ENCODE measurements at places on chromosomes 16 and 17. TPM values are rescaled to one million over a fixed set of nuclear protein-coding genes. Genes with fewer than 3 reads are reported as not detected.
A peak's percentile ranks its signal among the peaks of the same experiment; 100 is the strongest.

Gene RPRML
- total RNA-seq = not detected

Gene NTHL1
- total RNA-seq = 2.9 TPM

Gene CORO6
- 3.3 TPM for total RNA-seq

DNA sequence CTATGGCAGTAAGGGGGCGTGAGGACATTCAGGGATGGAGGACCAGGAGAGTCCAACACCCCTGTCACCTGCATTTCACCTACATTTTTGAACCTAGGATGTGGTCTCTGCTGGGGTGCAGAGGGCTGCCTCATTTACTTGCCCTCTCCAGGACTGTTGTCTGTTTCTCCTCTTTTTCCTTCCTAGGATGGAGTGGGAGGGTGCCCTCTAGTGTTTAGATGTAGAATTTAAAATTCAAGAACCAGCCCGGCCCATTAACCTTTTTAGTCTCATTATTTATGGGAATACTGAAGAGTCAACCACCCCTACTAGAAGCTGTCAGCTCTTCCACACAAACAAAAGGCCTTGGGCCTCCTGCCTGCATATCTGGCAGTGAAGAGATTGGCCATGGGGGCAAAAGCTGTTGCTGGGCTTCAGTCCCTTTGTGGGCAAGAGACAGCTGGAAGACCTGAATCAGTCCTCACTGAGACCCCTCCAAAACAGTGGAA lies 2.5 kb upstream of the STARD3 start:
- DNase-seq = no peak

DNA sequence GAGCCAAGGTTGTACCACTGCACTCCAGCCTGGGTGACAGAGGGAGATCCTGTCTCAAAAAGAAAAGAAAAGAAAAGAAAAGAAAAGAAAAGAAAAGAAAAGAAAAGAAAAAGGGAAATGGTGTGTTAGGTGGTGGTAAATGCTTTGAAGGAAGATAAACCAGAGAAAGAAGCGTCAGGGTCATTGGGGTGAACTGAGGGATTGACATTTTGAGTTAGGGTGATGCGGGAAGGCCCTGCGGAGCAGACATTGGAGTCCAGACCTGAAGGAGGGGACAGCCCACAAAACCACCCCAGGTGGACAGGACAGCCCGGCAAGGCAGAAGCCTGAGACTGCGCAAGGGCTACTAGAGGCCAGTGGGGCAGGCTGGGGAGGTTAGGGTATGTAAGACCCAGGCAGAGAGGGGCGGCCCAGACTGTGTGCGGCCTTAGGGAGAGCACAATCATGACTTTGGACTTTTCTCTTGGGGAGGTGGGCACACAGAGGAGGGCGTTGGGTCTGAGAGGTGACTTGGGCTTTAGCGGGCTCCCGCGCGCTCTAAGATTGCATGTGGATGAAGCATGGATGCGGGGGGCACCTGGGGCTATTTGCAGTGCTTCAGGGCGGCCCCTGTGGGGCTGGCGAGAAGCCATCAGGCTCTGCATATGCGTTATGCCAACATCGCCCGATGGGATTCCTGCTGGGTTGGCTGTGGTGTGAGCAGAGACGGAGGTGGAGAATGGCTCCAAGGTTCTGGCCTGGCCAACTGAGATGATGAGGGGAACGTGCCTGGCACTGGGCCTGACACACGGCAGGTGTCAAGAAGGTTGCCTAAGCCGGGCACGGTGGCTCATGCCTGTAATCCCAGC lies 3.3 kb upstream of the GAA start:
- no peak for DNase-seq

GRCh38 chr17:44915862-44916780 lies 821 bp upstream of the GFAP start:
- DNase-seq = no peak

- no peak for DNase-seq
Observed at GRCh38 chr16:4011225-4011939, 104.9 kb downstream of the ADCY9 start.

DNA sequence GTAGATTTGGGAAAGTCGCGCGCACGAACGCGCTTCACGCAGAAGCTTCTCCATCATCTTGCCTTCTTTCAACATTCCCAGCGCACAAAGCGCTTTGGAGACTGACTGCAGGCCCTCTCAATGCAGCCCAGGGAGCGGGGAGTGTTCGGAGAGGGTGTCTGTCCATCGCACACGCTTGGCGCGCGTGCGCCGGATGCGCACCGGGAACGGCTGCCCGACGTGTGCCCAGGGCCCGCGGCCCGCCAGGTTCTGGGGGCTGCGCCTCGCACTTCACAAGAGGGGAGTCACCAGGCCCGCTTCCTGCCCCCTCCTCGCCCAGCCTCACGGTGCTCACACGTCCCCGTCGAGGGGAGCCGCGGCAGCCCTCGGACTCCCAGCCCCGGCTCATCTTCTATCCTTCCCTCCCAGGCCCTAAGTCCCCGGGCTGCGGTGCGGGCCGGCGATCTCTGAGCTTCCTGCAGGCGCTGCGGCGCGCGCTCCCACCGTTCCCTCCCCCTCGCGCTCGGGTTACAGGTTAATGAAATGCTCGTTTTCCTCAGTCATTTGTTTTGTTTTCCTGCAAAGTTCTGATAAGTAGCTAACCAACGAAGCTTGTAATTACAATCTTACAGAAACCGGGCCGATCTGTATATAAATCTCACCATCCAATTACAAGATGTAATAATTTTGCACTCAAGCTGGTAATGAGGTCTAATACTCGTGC lies 2.8 kb upstream of the IRX3 start:
- DNase-seq = no peak

- DNase-seq = peak; percentile 60
Observed at GRCh38 chr17:20121359-20122253, 112.4 kb downstream of the SPECC1 start.

GRCh38 chr17:70028978-70029767 lies 45.9 kb upstream of the KCNJ16 start:
- no peak for DNase-seq

- no peak for DNase-seq
Observed at GRCh38 chr16:85473323-85473722, 139.8 kb upstream of the GSE1 start.

- DNase-seq = no peak
Observed at GRCh38 chr17:16477255-16477654, 14.7 kb downstream of the LRRC75A start.

Data from CD4-positive, alpha-beta T cell (primary cell).